ENCODE measurements at places on chromosomes 2 and 18.

DNA sequence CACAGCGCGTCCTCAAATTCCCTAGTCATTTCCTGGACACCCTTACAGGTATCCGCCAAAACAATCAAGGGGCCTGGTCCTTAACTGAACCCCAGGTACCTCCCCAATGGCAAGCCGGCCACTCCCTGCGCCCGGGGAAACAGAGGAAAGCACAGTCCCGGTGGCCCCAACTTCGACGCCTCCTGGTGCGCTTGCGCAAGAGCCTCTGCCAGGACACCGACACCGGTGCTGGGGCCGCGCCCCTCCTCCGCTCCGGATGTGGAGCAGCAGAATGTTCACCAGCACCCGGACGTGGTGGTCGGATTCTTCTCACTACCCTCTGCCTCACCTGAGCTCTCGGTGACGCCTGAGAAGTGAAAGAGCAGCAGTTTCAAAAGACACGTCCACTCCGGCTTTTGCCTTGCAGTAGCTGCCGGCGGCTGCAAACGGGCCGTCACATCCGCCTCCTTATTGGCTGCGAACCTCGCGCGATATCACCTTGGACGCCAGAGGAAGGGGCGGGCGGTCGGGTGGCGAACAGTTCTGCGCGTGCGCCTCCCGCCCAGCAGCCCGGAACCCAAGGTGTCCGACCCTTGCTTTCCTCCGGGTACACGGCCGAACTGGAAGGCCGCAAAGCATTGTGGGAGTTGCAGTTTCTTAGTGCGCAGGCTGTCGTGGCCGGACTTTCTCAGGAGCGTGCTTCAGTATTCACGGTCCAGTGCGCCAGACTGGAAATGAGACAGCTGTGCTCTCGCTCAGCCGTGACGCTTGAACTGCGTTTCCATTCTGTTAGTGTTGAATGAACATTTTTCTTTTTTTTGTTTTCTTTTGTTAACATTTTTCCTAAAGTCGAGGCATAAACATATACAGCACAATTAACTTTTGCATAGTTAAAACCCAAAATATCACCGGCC, at the start of gene TXNDC9:
TSS of gene TXNDC9 (minus strand) at position 423 of the 893 bp plus-strand sequence. CDS start 3,123 bp downstream, outside the sequence.
- DNase-seq, result peak; percentile 97

GRCh38 chr18:12290086-12290485, 18.0 kb upstream of the TUBB6 start:
- no peak for DNase-seq

DNA sequence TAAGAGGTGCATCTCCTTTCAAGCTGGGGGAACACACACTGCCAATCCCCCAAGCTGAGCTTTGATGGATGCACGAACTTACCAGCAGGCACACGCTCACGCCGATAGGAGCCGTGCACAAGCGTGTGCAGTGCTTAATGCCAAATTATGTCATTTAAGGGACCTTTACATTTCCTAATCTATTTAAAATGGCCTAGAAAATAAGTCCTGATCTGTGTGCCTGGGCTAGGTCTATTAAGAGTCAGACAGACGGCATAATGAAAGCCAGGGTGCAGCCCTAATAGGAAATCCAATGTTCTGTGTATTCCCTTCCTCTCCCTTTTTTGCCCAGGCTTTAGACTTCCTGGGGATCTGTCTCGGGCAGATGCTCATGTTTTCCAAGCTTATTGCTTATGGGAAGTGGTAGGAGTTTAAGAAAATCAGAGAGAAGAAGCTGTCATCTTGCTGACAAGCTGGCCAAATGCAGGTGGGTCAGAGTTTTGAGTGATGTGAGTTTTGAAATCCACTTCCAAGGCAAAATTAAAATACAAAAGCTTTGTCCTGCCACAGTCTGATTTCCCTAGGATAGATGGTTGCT, 142.6 kb downstream of the MYT1L start:
- no peak for DNase-seq

DNA sequence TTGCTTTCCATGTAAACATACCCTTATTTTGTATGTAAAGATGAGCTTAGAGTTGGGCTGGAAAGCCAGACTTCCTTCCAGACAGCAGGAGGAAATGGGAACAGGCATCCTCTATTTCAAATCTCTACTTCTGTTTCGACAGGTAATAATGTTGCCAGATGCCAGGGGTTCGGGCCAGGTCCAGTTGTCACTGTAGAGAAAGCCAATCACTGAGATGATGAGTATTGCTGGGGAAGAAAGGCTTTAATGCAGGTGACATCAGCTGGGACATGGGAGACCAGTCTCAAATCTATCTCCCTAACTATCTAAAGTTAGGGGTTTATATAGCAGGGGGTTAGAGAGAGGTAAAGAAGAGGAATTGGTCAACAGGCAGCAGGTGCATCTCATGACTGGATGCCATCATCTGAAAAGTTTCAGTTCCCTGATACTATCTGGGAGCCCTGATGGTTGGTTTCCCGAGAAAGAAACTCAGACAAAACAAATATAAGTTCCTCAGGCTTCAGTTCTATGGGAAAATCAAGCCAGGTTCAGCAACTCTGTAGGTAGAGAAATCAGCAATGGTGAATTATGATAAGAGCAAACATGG, 9.3 kb upstream of the MTCL1 start:
- DNase-seq, result no peak

DNA sequence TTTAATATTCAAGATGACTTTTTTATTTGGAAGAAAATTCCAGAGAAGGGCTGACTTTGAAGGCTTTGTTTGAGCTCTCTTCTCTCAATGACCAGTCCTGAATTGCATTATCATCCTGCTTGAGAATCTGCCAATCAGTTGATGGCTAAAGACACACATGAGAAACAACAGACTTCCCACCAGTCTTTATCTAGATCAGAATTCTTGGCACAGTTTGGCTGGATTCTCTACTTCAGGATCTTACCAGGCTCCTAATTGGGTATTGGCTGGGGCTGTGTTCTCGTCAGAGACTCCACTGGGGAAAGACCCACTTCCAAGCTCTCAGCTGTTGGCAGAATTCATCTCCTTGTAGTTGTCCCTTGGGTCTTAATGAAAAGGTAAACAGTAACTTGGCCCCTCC, 86.0 kb downstream of the WDSUB1 start:
- no peak for DNase-seq

GRCh38 chr2:55161295-55162210, 70.5 kb downstream of the CLHC1 start:
- no peak for DNase-seq

Data from liver (tissue), 10 donors.